HS-5 (cell line): ENCODE measurements at places on chromosomes 1 and 21.

DNA sequence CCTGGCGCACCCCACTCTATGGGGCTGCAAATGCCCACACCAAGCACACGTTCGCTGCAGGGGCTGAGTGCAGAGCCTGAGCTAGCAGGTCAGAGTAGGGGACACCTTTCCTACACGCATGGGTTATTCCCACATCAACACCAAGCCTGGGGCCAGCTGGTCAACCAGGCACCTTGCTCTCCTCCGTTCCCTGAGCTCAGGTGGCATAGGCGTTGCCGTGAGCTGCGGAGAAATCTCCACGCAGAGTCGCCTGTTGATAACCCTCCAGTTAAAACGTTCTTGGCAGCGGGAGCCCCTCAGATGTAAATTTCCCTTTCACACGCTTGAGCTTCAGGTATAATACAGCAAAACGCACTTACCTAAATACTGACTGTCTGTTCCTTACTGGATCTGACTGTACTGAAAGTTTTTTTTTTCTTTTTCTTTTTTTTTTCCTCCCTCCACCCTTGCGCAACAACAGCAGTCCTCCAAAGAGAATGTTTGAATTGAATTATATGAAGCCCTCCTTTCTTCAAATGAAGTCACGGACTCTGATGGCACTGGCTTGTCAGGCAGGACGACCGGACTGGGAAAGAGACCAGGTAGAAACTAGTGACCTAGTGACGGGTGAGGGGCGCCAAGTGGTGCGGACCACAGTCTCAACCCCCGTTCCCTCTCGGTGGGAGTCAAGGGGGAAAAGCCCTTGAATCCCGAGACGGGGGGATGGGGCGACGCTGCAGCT, 2.1 kb downstream of the BRINP3 start:
- DNase-seq = no peak

DNA sequence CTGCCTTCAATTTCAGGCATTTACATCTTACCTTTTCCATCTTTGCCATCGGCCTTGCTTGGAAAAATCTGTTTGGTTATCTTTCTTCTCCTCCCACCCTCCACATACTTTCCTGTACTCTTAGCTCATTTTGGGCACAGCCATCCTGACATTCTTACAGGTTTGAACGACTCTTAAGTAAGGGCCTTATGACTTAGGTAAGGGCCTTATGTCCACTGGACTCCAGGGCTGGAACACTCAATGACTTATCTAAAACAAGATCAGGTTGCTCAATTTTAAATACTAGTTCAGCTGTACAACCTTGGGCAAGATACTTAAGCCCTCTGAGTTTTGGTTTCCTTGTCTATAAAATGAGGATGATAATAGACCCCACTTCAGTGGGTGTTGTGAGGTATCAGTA, 40.9 kb downstream of the C1orf21 start:
- no peak for DNase-seq

GRCh38 chr1:81208441-81208840, 592.3 kb upstream of the ADGRL2 start:
- DNase-seq = no peak

- no peak for DNase-seq
These were observed 870 bp downstream of the FBXO28 start for GRCh38 chr1:224114787-224115175.

GRCh38 chr1:53291574-53291973, 36.3 kb downstream of the LRP8 start:
- no peak for DNase-seq

DNA sequence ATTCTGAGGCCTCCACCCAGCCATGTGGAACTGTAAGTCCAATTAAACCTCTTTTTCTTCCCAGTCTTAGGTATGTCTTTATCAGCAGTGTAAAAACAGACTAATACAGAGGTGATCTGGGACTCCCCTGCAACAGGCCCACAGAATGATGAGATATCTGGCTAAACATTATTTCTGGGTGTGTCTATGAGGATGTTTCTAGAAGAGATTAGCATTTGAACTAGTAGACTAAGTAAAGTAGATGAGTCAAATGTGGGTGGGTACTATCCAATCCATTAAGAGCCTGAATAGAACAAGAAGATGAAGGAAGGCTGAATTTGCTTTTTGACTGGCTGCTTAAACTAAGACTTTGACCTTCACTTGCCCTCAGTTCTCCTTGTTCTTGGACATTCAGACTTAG, 396.5 kb upstream of the LRRC7 start:
- no peak for DNase-seq

DNA sequence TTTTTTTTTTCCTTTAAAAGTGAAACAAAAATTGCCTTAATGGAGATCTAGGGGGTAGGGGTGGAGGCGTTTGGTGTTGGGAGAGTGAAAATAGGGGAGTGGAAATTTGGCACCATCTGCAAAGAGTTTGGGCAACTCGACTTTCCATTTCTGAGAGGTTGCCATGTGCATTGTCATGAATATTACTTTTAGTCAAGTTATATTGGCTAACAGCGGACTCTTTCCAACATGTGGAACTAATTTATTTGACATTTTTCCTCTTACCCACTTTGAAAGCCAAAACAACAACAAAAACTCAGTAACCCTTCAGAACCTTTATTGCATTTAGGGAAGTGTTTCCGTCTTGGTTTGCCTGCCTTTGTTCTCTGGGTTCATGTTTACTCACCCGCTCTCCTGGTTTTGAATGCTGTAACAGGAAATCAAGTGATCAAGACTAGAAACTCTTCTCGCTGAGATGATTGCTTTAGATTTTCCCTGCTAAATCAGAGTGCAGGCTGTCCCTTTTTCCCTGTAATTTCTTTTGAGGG, 70.4 kb downstream of the CACHD1 start:
- no peak for DNase-seq

DNA sequence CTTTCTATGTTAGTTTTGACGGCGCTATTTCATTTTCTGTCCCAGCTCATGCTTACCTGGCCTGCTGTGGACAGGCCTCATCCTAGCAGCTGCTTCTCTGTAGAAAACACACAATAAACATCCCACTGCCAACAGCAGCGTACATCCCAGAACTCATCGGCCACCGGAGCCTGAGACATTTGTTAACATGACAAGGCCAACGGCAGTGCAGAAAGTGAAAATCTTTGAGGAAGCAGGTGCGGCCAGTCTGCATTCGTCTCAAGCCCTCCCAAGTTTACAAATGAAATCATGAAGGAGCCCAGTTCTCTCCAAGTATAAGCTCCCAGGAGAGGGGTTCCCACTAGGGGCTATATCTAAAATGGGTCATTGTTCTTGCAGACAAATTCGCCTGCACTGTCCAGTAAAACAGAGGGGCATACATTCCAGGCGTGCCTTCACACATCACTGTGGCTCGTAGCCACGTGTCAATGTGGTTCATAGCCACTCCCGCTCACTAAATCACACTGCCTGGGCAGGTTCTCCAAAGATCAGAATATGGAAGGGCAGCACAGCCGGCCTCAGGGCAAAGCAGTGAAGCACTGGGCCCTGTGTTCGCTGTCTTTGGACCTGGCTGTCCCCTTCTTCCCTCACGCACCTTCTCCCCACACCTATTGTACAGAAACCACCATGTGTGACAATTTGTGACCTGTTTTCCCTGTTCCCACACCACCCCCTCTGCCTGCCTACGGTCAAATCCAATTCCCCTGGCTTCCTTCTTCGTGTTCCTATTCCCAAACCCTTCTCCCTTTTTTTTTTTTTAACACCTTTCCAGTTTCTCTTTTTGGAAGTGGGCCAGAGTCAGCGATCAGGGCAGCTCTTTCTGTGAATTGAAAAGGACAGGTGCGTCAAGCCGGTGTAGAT, 27.0 kb upstream of the ABCG1 start:
- no peak for DNase-seq

GRCh38 chr1:187121661-187122060, 292.9 kb downstream of the PLA2G4A start:
- DNase-seq = no peak

DNA sequence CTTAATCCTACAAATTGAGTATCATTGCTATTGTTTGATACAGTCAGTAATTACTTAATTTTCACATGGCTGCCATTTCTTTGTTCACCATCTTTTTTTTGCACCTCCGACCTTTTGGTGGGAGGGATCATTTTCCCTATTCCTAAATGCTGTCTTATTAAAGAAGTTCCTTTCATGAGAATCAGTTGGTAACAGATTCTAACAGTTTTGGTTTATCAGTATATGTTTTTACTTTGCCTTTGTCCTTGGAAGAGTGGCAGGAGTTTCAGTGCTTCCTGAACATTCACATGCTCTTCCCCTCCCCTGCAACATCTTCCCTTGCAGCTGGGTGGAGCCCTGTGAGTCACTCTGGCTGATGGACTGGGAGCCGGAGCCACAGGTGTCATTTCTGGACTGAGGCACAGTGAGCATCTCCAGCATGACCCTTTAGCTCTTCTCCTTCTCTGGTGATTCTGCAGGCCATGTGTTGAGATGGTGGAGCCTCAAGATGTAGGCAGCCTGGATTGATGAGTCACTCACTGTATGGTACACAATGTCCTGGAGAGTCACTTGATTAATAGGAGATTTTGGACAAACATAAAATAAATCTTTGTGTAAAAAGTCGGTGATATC, 217.7 kb downstream of the URB2 start:
- no peak for DNase-seq

- DNase-seq = no peak
These were observed 17.4 kb upstream of the DPYD start for GRCh38 chr1:97938285-97938642.

DNA sequence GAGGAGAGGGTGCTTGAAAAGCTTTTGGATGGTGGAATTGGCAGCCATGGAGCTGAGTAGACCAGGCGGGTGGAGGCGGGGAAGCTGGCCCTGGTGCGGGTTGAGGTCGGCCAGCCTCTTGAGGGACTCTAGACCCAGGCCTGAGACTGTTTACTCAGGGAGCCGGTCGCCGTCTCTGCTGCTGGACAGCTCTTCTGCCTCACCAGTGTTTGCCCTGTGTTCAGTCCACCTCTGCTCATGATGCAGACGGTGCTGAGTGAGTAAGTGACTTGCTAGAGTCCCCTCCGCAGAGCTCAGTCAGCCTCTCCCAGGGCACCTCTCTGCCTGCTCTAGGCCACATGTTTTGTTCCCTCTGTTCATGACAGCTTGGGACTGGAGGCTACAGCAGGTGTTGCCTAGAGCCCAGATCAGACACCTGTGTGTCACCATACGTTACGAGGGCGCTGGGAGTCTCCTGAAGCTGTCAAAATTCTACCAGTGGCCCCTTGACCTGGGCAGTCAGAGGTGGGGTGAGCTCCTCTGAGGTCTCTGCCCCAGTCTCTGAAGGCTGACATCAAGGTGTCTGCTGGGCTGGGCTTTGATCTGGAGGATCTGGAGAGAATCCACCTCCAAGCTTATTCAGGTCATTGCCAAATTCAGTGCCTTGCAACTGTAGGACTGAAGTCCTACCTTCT, 73.5 kb upstream of the WNT4 start:
- DNase-seq = no peak

- no peak for DNase-seq
These were observed 1359.0 kb upstream of the ADGRL4 start for GRCh38 chr1:80365359-80366021.
